CD4-positive, alpha-beta T cell (primary cell): ENCODE measurements at places on chromosomes 2 and 18.

DNA sequence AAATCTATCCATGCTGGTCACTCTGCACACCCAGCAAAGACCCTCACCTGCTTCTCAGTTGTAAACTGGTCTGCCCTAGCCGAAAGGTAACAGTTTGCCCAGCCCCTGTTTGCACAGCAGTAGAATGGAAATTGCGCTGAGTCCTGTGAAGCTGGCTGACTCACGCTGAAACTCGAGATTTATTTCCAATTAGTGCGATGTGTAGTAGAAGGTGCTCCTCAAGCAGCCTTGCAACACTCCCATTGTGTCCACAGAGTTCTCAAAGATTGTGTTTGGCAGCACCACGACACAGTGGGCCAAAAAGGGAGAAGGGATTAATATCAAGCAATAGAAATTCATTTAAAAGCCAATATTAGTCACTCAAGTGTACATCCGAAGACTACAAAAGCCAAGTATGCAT is 21.7 kb upstream of the APCDD1 start:
- DNase-seq, result no peak

DNA sequence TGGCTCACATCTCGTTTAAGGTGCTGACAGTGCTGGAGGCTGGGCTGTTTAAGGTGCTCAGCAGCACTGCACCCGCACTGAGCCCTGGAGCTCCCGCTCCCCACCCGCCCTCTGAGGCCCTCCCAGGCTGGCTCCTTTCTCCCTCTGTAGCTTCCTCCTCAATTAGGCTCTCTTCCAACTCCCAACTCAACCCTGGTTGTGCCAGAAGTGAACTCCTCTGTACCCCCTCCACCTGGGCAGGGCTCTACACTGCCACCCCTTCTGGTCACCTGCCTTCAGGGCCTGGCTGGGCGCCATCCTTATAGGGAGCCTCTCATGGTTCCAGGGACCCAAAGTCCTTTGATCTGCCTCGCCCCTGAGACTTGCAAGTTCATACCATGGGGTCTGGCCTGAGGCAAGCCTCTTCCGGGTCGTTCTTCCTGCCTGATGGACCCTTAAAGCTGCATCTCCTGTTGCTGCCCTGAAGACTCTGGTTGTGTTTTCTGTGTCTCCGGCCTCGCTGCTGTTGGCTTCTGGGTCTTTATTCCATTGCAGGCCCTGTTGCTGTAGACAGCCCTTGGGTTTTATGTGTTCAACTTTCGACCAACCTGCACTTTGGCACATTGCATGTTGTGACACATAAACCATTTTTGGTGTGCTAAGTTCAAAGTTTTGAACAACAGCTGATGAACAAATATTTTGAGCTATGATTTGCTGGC is 199.6 kb downstream of the LDLRAD4 start:
- DNase-seq, result no peak

DNA sequence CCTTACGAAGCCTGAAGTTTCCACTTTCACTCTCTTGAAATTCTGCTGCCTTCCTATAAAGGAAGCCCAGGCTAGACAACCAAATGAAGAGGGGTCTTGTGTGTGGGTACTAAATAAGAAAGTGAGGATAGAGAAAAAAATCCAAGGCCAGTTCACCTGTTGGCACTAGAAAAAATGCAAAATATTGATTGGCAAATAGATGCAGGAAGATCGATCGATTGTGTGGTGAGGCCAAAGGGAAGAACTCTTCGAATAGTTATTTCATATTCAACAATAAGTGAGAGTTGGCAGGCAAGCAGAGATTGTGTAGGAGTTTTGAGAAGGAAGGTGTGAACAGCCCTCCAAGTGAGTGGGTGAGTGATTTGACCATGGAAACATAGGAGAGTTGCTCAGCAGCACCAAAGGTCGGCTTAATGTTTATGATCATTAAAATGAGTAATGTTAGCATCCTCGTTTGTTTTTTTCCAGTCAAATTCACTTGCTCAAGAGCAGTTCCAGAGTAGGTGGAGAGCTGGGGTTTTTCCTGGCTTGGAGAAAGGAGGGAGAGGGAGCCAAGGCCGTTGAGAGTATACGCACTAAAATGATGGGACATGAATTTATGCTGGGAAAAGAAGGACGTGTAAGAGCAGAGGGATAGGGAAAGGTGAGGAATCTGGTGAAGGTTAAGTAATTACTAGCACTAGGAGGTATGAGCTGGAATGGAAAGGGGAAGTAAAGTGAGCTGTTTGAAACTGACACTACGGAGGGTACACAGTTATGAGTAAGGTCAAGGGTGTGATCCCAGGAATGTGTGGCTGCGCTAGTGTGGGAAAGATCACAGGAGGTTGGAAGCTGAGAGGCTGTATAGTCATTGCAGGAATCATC is 1.1 kb upstream of the NAPG start:
- DNase-seq, result no peak

GRCh38 chr18:5395860-5396448 is 100.4 kb upstream of the ZBTB14 start:
- no peak for DNase-seq

GRCh38 chr2:195659982-195660890 is 3.2 kb downstream of the SLC39A10 start:
- DNase-seq, result peak; percentile 90

DNA sequence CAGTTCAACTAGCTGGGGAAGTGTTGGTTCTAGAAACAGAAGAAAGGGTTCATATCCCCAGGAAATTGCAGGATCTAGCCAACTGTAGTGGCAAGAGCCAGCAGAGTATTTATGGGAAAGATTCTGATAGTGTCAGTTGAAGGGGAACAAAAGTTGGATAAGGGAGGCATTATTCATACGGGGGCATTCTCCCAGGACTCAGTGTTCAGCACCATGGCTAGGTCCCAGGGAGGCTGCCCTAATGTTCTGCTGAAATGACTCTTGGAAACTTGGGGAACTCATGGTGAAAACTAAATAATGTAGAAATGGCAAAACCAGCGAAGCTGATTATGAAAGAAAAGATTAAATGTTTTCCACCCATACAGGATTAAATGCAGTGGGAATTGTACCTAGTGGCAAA is 543.7 kb downstream of the TRIB2 start:
- DNase-seq, result no peak

- DNase-seq, result no peak
Measured at GRCh38 chr18:24662412-24662821, 202.0 kb downstream of the HRH4 start.

DNA sequence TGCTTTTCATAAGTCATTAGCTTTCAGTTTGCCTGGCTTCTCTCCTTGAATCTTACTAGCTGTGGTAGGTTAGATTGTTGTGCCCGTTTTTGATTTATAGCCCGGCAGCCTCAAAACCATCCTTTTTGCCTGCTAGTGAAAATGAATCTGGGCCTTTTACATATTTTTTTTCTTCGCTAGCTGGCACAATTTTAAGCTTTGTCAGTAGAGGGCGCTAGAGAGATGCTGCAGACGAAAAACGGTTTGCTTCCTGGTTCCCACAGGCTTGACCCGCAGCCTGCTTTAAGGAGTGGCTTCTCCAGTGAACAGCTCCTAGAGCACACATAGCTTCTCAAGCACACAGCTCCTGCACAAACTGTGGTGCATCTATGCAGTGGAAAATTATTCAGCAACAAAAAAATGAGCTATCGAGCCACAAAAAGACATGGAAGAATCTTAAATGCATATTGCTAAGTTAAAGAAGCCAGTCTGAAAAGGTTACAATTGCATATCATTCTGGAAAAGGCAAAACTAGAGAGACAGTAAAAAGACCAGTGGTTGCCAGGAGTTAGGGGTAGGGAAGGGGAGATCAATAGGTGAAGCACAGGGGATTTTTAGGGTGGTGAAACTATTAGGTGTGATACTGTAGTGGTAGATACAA is 47.9 kb downstream of the E2F6 start:
- no peak for DNase-seq

- DNase-seq, result no peak
Measured at GRCh38 chr2:46269001-46269400, 28.2 kb upstream of the EPAS1 start.

- no peak for DNase-seq
Measured at GRCh38 chr2:198191651-198192050, 387.3 kb downstream of the PLCL1 start.

GRCh38 chr18:26874283-26874682 is 8.8 kb upstream of the AQP4 start:
- no peak for DNase-seq

- DNase-seq, result no peak
Measured at GRCh38 chr2:201808027-201808426, 1.7 kb downstream of the CDK15 start.

DNA sequence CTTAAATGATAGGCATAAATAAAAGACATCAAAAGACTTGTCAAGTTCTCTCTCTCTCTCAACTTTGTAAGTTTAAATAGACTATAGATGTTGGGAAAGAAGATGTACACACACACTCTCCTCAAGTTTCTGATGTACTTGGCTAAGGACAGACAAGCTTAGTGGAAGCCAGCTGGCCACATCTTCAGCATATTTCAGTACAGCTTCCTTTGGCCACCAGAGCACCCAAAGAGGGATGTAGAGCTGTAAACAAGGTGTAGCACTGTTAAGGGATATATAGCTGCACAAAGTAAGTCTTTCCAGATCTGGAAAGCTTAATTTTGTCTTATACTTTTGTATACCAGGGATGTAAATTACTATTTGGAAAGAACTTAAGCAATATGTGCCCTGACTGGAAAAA is 64.3 kb upstream of the MSTN start:
- DNase-seq, result no peak

DNA sequence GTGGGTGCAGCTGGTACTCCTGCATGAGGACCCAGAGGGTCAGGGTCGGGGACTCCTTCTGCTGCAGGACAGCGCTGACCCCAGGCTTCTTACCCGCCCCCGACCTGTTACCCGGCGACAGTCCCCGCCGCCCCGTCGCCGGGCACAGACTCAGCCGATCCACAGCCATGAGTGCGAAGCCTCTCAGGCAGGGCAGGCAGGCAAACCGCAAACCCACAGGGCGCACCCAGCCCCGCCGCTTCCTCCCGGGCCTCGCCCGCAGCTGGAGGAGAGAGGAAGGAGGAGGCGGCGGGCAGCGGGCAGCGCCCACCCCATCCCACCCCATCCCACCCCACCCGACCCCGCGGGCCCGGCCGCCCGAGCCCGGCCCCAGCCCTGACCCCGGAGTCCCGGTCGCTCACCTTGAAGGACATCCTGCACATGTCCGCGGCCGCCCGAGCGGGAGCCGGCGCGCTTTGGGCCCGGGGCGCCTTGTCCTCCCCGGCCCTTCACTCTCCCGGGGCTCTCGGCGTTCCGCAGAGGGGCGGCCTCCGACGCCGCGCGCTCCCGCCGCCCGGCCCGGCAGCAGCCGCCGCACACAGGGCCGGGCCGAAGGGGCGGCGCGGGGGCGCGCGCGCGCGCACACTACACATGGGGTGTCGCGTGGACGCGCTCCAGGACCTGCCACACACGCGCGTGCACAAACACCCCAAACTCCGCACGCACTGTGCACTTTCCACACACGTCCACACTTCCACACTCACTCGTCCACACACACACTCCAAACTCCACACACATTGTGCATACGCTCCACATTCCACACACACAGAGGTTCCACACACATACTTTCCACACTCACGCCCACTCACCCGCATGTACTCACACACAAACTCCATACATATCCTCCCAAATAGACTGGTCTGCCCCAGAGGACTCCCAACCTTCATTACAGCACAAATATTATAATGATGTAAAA is at the start of gene ANKRD29:
TSS of gene ANKRD29 (minus strand) at position 603 of the 955 bp plus-strand sequence. CDS start at position 422, 181 bp downstream.
- DNase-seq, result peak; percentile 19
